ENCODE measurements at places on chromosomes 11 and 22.

DNA sequence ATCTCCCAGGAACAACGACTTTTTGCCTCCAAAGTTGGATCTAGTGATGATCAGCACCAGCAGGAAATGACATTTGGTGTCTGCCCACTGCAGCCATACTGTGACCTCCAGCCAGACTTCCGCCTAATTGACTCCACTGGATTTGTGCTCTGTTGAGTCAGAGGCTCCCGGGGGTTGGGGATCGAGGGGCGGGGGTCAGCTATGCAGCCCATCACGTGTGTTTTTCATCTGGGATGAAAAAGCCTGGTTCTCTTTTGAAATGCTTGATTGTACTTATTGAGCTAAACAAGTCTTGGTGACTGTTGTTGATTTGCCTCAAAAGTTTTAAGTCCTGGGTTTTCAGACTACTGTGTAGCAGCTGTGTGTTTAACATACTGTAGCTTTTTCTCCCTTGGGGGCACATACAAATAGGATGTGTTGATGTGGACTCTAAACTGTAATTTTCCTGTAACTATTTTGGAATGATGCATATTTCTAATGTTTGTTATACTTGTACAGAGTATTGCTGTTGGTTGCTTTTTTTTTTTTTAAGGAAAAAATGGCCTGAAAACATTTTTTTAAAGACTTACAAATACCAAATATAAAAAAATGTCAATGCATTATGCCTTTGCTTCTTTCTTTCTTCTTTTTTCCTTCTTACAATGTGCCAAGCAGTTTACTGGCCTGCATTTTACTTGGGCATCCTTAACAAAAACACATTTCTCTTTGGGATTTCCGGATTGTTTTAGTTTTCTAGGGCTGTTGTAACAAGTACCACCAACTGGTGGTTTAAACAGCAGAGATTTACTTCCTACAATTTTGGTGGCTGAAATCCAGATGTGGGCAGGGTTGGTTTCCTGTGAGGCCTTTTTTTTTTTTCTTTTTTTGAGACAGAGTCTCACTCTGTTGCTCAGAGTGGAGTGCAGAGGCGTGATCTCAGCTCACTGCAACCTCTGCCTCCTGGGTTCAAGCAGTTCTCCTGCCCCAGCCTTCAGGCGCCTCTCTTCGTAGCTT lies 46.1 kb upstream of the OR4B1 start:
- DNase-seq = no peak

GRCh38 chr22:43931771-43932170 lies 8.2 kb downstream of the PNPLA3 start:
- DNase-seq = no peak

- DNase-seq = no peak
Measured at GRCh38 chr22:39920134-39920743, 19.4 kb downstream of the GRAP2 start.

GRCh38 chr22:19056951-19057401 lies 65.2 kb downstream of the DGCR2 start:
- no peak for DNase-seq

- no peak for DNase-seq
Measured at GRCh38 chr11:91314521-91314920, 910.1 kb upstream of the FAT3 start.
